ENCODE measurements at places on chromosomes 7 and 10.

DNA sequence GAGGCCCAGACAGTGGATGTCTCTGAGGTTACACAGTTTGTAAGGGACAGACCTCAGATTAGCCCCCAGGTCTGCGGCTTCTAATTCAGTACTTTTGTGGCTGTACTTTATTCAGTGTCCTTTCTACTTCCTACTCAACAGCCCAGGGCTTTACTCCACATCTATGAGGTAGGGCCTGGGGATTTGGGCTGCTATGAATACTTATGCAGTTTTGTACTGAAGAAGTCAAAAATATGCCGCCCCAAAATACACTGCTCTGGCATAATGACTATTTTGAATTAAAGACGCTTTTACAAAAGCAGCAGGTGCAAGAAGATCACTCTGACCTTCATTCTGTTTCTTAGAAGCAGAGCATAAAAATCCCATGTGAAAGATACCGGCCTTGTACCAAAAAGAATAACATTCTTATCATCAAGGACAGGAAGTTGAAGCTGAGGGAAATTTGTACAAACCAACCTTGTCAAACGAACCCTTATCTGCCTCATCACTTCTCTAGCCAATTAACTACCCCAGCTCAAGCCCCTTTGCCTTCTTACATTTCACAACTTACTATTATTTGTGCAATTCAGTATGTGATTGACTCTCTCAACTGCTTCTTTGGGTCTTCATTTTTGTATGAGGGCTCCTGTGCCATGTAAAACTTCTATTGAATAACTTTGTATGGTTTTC is 26.1 kb upstream of the TRUB1 start:
- no peak for DNase-seq

DNA sequence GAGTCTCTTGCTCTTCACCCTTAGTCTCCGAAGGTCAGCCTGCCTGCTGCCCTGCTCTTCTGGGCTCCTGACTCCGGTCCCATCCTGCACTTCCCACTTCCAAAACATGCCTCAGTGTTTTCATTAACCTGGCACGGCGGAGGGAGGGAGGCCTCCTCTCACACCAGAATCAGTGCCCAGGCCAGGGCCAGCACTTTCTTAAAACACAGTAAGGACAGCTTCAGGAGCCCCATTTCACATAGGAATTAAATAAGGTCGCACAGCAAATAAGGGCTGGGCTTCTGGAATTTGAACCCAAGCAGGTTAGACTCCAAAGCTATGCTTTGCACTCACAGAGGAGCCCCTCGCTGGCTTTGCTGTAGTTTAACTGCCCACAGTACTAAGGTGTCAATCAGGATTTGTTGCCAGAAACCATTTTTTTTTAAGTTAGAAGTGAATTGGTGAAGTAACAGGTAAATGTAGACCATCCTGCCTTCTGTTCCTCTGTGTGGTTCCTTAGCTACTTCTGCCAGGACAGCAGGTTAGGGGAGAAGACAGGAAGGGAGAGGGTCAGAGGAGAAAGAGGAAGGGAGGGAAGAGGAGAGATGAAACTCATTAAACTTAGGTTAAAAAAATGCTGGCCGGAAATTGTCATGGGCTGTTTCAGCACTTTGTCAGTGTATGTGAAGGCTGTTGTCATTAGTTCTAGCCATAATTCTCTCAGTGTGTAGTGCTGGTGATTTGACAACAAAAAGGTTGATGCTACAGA is 1.1 kb downstream of the RASSF4 start:
- no peak for DNase-seq

DNA sequence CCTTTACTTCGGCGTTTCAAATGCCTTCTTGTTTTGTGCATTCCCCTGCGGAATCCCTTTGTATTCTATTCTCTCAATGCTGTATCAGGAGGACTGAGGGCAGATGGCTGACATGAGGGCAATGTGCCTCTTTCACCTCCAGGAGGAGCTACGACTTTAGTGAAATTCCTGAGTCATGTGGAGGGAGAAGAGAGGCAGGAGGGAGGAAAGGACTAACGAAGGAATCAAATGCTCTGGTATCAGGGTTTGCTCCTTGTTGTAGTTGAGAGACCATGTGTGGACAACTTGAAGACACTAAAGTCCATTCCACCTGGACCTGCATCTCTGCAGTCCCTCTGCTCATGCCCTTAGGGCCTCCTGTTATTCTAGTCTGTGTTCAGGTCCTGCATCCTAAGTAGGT is 40.2 kb upstream of the PRSS58 start:
- DNase-seq: no peak

DNA sequence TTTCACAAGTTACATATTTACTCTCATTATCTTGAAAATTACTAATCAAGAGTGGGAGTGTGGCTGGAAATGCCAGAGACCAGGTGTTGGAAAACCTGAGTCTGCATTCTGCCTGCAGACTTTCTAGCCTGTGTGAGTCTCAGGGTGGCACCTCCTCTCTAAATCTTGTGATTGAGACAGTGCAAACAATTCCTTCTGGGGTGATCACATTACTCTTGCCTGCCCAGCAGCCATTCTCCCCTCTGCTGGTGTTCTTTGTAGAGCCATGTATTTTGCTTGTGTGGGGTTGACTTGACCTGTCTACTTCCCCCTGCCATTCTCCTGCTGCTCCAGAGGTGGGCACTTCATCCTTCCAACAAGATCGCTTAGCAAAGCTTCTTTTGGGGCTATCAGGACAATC is 101.1 kb downstream of the RAPGEF5 start:
- no peak for DNase-seq

DNA sequence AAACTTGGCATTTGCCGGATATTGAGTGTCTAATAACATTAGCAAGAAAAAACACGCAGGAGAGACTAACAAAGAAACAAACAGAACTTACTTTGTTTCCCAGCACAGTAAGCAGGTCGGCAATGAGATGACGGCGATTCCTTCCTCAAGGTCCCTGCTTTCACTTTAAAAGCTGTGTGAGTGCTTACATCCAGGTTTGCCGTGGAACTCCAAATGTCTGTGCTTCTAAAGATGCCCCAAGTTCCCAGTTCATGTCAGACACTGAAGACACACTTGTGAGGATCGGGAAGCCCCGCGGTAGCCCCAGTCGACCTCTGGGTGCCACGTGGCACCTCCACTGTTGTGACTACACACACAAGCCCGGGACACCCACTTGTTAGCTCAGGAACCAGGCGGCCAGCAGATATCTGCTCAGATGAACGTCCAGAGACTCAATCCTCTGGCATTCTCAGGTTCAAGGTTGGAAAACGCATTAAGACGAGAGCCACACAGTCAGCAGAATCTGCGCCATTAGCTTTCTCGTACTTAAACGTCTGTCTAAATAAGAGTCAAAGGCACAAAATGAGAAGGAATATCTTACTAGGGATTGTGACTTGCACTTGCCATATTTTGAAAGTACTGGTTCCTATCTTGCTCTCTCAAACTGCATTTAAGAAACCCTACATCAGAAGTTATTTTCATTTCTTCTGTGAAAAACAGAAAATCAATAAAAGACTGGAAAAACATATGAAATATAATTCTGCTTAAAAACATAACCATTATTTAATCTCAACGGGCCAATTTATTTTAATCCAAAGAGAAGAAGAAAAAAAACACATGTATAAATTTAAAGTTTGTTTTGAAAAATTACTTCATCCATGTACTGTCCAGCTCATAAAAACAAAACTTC is 207.6 kb upstream of the KLF14 start:
- DNase-seq: no peak

DNA sequence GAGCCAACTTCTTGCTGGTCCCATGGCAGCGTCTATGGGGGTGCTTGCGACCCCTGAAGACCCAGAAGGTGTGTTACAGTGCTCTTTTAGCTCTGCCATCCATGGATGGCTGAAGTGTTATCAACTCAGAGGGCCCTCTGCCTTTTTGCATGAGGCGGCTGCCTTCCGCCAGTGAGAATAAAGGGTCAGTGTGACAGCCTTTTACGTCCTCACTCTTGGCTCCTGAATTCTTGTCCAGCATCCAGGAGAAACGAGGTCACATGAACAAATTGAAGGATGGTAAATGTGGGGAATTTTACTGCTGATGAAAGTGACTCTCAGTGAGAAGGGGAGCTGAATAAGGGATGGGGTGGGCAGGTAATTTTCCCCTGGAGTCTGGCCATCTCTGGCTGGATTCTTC is 24.1 kb downstream of the SSMEM1 start:
- DNase-seq: no peak

DNA sequence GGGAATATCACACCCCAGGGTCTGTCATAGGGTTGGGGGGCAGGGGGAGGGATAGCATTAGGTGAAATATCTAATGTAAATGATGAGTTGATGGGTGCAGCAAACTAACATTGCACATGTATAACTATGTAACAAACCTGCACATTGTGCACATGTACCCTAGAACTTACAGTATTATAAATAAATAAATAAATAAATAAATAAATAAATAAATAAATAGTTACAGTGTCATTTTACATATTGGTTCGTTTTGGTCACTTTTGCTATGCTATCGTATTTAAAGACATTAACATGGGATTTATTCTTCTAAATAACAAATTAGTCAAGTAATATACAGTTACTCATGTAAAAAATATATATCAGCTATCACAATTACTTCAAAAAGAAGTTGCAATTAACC is 228.7 kb downstream of the HECW1 start:
- DNase-seq: no peak

DNA sequence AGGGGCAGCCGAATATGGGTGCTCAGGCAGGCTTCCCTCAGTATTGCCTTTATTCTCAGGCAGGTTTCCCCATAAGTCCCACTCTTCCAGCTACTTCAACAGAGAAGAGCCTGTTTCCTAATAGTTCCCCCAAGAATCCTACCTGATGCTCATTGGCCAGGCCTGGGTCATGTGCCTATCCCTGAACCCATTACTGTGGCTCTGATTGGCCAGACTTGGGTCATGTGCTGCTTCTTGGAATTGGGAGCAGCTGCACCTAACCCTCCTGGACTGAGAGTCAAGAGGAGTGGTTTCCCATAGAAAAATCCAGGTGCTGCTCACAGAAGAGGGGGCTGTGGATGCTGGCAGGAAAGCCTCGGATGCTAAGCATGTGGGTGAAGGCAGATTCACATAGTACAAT is 21.7 kb downstream of the OPALIN start:
- no peak for DNase-seq

DNA sequence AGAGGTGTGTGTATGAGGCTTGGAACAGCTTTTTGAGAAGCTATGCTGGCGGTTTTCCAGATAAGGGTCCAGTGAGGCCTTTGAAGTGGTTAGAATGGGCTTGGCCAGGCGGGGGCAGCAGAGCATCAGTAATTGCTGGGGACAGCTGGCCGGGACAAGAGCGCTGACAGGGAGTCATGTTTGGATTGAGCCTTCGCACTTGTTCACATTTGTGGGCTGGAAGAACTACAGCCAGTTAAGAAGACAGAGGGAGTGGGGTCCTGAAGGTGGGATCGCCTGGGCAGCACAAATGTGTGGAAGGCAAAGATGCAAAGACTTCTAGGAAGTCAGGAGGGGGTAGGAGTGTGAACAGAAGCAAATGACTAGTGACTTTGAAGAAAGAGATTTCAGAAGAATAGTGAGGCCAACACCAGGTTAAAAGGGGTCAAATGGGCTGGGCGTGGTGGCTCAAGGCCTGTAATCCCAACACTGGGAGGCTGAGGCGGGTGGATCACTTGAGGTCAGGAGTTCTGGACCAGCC is 12.7 kb upstream of the SDHAF3 start:
- peak; percentile 74 for DNase-seq

DNA sequence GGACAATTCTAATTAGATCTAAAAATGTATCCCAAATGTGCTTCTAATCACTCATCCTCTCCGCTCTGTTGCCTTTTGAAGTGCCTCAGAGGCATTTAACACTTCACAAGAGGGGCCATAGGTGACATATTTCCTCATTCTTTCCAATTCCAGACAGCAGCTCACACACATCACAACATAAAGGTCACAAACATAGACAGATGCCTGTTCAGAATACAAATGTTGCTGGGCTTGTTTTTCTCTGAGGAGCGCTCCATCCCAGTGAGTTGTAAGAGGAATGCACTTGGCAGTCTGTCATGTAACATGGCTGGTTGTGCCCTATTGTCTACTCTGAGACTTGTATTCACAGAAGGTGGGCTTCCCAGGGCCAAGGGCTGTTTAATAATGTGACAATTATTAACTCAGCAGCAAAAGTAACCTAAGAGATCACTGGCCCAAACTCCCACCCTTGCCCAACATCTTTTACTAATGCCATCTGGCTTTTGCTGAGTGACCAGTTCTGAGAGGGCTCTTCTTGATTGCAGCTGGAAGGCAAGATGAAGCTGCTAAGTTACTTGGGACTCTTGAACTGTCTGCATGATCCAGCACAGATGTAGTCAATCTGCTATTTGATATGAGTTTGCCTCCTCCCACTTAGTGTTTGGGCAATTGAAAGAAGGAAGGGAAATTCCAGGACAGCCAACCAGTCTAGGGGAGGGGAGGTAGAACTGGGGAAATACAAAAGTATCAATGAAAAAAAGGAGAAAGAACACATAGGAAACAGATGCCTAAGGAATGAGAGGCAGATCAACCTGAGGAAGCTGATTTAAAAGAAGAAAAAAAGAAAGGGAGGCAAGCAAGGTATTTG is 13.6 kb downstream of the PON2 start:
- DNase-seq: no peak
